ENCODE measurements at places on chromosomes 5 and 9.

GRCh38 chr9:92276331-92277032 is 17.0 kb downstream of the IARS1 start:
- DNase-seq: no peak

GRCh38 chr5:151531581-151531980 is 59.5 kb downstream of the FAT2 start:
- no peak for DNase-seq

DNA sequence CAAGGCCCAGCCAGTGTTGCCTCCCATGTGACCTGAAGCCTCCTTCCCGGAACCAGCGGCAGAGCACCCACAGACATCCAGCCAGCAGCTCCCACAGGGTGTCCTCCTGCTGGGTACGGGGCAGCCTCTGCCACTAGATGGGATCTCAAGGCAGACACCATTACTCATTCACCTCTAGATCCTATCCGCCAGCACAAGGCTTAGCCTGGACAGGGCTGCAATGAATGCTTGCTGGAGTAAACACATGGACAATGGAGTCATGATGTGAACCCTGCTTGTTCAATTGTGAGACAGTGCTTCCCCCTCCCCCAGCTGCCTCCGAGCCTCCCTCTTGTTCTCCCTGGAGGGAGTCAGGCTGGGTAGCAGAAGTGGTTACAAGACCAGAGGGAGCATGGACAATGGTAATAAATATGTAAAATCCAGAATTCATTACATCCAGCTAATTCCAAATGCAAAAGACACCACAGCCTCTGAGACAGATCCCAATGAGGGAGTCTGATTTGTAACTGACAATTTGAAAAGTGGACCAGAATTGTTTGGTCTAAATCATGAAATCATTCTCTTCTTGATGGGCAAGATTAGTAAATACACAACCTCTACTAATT is 132.0 kb downstream of the CRB2 start:
- DNase-seq: no peak

GRCh38 chr5:154157483-154158378 is 32.8 kb upstream of the GALNT10 start:
- no peak for DNase-seq

DNA sequence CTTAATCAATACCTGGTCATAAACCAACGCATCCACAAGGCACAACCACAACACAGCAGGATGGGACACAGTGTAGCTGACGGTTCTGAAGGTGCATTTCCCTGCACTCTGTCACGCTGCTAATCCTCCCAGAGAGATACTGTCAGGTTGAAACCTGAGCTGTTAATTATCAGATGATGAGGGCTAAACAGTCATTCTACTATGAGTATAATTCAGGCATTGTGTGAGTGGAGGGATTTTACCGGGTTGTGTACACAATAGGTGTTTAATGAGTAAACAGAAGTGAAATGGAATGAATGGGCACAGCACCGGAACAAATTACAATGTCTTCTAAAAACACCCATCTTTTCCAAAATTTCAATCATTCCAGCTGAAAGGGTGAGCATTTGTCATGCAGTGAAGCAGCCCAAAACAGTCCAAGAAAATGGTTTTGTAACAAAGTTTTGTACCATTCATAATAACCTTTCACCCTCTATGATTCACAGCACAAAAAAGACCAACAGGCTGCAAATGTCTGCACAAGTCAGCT is 71.5 kb downstream of the ABCA1 start:
- DNase-seq: no peak

DNA sequence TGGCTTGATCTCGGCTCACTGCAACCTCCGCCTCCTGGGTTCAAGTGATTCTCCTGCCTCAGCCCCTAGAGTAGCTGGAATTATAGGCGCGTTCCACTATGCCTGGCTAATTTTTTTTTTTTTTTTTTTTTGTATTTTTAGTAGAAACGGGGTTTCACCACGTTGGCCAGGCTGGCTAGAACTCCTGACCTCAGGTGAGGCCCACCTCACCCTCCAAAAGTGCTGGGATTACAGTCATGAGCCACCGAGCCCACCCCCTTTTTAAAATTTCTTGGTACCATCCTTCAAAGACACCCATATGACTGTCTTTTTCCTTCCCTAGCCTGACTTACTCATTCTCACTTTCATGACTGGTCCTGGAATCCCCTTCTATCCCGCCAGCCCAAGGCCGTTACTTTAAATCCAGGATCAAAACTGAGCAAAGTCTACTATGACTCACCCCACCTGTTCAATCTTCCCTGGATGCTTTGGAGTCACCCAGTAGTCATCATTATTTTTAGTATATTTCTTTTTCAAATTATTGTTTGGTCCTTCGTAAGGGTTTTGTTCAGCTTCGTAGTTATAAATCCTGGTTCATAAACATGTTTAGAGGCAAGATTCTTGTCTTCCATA is 1.2 kb upstream of the TBCA start:
- DNase-seq: no peak

- no peak for DNase-seq
Observed at GRCh38 chr9:133992780-133993634, 883 bp upstream of the VAV2 start.

DNA sequence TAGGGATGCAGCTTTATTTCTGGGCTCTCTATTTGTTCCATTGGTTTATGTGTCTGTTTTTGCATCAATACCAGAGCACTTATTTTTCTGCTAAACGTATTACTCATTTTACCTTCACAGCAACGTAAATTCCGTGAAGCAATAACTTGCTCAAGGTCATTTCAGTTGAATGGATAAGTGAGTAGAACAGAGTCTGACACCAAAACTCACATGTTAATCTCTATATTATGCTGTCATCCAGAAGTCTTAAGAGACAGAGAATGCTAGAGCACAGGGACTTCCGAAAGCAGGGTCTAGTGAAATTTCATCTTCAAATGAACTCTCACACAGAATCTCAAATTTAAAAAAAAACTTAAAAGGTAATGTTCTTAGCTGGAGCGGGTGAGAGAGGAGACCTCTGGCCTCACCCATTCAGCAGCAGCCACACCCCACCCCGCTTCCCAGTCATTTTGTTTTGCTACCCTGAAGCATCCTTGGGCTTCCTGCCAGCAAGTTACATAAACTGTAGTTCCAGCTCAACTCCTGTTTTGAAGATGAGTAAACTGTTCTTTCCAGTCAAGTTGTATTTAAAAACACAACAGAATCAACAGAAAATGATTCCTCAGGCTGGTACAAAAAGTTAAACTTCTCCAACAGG is 69.3 kb downstream of the TRIM36 start:
- DNase-seq: no peak

DNA sequence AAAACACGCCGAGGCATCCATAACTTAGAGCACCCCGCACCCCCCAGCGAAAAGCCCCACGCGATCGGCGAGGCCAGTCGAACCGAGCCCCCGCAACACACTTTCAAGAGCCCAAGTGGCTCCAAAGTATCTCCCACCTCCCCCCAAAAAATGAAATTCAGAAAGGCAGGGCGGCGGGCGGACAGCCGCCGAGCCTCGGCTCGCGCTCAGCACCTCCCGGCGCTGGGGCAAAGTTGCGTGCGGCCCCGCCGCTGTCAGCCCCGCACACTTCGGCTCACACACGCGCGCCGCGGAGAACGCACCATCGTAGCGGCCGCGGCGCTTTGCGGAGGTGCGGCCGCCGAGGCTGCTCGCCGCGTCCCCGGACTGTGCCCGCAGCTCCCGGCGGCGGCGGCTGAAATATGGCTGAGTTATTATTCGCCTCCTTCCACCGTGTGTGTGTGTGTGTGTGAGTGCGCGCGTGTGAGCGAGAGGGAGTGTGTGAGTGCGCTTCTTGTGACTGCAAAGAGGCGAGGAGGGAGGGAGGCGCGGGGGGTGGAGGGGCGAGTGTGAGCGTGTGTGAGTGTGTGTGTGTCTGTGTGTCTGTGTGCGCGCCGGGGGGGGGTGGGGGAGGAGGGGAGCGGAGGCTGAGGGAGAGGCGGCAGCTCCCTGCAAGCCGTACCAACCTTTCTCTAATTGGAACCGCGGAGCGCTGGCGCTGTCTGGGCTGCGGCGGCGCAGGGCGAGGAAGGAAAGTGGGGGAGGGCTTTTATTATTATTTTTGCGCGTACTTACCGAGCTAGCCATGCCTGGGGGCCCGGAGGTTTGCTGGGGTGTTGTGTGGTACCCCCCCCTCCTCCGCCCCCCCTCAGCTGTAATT is 599 bp downstream of the MLLT3 start:
- DNase-seq: no peak

DNA sequence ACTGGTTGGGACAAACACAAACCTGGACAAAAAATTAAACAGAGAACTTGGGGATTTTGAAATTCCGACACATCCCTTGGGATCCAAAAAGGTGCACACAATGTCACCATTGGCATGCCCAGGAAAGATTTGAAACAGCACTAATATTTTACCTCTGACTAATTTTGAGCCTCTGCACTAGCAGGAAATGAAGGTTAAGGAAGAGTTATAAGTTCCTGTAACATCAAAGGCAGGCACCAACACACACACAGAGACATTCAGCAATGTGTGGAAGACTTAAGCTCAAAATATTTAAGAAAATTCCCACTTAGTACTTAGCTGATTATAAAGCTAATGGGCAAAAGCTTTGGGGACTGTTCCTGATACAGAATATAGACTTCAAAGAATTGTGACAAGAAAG is 247.0 kb downstream of the CDH9 start:
- no peak for DNase-seq

DNA sequence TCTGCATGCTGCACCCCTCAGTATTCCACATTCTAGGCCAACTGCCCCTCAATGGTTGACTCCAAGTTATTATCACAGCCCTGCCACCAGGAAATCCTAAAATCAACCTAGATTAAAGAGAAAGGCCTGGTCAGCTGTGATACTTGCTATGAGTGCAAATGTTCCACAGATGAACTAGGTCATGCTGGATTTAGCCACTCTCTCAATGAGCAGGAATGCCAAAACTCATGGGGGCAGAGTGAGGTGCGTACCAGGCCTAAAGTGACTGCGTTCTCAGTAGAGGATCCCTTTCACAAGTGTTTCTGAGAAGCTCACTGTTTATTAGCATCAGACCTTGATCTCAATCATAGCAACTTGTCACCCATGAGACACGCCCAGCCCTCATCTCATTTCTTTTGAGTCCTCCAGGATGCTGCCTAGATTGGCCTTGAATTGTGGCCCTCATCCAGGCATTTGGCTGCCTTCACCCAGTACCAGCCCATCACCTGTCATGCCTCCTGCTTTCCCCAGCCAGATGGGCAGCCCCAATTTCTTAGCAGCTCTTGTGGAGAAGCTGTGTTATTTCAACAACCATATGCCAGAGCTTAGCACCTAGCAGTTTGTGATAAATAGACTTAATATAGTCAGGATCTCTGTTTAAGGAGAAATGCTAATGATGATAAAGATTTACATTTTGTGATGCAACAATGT is 383.9 kb downstream of the CTNND2 start:
- no peak for DNase-seq

- no peak for DNase-seq
Observed at GRCh38 chr5:66671305-66671704, 75.1 kb downstream of the MAST4 start.

GRCh38 chr9:72023596-72023995 is 36.8 kb downstream of the C9orf57 start:
- no peak for DNase-seq

- DNase-seq: peak; percentile 65
Observed at GRCh38 chr9:29691758-29692407, 2118.6 kb upstream of the C9orf72 start.

- DNase-seq: no peak
Observed at GRCh38 chr5:50744776-50745175, 78.3 kb downstream of the PARP8 start.

GRCh38 chr5:102547141-102548035 is 48.6 kb upstream of the SLCO6A1 start:
- DNase-seq: no peak

DNA sequence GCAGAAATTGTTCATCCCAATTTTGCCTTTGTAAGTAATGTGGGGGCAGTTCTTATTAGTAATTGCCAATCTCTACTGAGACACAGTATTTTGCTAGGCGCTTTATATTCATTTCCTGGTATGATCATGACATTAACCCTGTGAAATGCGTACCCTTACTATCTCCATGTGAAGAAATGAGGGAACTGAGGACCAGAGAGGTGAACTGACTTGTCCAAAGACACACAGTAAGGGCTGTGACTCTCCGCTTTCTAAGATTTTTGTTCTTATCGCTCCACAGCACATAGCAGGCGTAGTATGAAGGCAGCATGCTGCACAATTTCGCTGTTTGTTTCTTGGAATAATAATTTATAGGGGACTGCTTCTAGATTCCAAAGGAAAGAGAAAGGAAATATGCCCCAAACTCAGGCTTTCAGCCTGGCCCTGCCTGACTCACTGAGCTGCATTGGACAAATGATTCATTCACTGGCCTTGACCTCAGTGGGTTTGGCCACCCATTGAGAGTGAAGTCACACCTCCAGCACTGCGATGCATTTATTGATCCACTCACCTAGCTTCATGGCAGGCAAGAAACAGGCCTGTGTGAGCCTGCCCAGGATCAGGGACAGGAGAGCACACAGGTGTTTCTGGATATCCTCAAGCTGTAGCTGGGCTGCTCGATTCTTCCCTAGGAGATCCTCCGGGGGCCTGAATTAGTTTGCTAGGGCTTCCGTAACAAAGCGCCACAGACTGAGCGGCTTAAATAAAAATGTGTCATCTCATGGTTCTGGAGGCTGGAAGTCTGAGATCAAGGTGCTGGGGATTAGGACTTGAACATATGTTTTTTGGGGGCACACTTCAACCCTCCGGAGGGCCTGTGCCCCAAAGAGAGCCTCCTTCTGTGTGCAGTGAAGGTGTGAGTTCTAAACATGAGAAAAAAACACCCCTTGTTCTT is 7.2 kb upstream of the DUSP1 start:
- DNase-seq: no peak

DNA sequence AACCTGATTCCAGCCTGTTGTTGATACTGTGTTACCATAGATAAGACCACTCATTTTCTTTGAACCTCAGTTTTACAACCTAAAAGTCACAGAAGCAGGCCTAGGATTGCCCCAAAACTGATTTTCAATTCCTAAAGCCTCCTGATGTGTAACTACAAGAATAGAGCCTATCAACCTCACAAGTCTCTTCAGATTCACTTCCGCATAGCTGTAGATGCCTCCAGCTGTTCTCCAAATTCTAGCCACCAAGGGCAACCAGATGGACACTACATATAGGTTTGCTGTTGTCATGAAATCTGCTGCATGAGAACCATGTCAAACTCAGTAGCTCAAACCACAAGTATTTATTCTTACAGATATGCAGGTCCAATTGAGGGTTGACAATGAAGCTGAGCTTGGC is 143.5 kb downstream of the SPATA31D1 start:
- no peak for DNase-seq

- no peak for DNase-seq
Observed at GRCh38 chr9:35649431-35650340, 1.0 kb downstream of the SIT1 start.

DNA sequence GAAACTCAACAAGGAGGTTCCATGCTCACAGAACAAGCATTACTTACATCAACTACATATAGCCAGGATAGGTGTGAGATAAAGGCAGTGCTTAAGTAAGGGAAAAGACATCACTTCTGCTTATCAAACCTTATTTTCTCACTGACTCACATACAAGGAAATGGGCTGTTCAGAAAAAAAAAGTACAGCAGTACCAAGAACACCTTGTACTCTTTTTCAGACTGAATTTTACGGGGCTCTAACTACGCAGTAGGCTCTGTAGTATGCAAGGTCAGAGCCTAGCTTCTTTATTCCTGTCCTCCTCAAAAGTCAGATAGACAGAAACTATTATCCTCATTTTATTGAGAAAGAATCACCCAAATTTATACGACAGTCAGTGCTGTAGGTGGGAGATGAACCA is 5.8 kb downstream of the PSMB7 start:
- DNase-seq: no peak

GRCh38 chr5:5025774-5026408 is 114.2 kb upstream of the ADAMTS16 start:
- no peak for DNase-seq

GRCh38 chr9:109190151-109190550 is 23.1 kb upstream of the FRRS1L start:
- DNase-seq: no peak
